EH (cell line): ENCODE measurements at places on chromosomes 16 and 17.

GRCh38 chr16:4689091-4689671 lies 4.2 kb upstream of the NUDT16L1 start:
- no peak for DNase-seq

- DNase-seq: no peak
Measured at GRCh38 chr17:50691550-50692447, 15.9 kb downstream of the ANKRD40 start.

DNA sequence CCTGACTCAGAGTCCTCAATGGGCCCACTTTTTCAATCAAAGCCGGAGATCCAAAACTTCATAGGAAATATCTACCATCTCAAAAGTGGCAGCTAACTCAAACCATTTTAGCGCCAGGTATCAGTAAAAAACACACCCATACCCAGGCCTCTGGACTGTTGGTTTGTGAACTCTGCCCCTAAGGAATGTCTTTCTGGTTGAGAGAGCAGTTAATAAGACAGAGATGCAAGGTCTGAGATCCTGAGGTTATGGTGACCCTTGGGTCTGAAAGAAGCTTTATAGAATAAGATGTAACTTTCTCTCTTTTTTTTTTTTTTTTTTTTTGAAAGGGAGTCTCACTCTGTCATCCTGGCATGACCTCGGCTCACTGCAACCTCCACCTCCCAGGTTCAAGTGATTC lies 350.5 kb downstream of the SOX9 start:
- DNase-seq: no peak

GRCh38 chr17:42766124-42766523 lies 5.1 kb downstream of the RAMP2 start:
- no peak for DNase-seq

- peak; percentile 95 for DNase-seq
Measured at GRCh38 chr16:85612191-85612800, 826 bp upstream of the GSE1 start.

- DNase-seq: peak; percentile 80
Measured at GRCh38 chr16:2333772-2334379, 6.7 kb downstream of the ABCA3 start.

- no peak for DNase-seq
Measured at GRCh38 chr16:77344341-77344740, 90.5 kb downstream of the ADAMTS18 start.

DNA sequence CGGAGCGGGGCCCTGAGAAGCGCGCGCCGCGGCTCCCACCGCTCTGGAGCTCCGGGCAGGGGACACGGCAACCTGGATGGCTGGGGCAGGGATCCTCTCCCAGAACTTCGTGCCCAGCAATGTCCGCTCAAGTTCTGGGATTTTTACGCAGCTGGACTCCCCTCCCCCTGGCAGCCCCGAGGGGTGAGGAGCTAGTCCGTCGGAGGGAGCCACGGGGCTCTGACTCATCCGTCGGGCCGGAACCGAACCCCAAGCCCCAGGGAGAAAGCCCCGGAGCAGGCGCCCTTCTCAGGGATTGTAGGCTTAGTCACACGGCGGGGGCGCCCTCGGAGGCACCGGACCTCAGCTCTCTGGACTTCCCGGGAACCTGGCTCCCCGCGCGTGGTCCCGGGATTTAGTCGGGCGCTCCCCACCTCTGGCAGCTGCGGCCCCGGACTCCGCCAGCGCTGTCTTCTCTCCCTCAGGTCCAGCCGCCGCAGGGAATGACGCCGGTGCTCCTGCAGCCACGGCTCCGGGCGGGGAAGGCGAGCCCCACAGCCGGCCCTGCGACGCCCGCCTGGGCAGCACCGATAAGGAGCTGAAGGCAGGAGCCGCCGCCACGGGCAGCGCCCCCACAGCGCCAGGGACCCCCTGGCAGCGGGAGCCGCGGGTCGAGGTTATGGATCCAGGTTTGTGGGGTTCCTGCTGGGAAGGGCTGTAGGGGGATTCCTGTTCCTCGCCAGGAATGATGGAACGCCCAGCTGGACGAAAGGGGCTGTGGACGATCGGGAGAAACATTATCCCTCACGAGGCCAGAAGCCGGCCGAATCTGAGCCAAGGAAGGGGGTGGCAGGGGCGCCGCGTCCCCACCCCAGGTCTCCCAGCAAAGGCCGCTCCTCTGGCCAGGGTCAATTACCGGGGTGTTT lies 830 bp downstream of the SPHK1 start:
- DNase-seq: peak; percentile 81

GRCh38 chr17:2289878-2290478 lies 13.6 kb downstream of the SMG6 start:
- DNase-seq: peak; percentile 34

GRCh38 chr17:55318081-55318480 lies 53.3 kb downstream of the HLF start:
- DNase-seq: no peak

DNA sequence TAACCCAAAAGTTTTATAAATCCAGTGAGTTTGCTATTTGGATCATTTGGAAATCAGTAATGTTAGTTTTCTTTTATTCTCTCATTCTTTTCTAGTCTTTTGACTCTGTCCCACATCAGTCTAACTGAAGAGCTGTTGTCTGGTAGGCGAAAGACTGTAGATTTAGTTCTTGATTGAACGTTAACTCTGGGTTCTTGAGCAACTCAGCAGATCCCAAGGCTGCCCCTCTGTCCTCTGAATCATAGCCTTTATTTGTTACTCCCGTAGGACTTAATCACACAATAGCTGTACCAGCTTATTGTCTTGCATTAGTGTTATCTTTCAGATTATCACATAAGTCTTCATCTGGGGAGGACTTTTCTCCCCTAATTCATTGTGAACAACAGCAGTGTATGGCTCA lies 119.3 kb upstream of the TOM1L1 start:
- no peak for DNase-seq

- no peak for DNase-seq
Measured at GRCh38 chr16:25258861-25259179, 1.2 kb upstream of the ZKSCAN2 start.

- DNase-seq: peak; percentile 58
Measured at GRCh38 chr16:56451753-56452689, 667 bp downstream of the OGFOD1 start.

DNA sequence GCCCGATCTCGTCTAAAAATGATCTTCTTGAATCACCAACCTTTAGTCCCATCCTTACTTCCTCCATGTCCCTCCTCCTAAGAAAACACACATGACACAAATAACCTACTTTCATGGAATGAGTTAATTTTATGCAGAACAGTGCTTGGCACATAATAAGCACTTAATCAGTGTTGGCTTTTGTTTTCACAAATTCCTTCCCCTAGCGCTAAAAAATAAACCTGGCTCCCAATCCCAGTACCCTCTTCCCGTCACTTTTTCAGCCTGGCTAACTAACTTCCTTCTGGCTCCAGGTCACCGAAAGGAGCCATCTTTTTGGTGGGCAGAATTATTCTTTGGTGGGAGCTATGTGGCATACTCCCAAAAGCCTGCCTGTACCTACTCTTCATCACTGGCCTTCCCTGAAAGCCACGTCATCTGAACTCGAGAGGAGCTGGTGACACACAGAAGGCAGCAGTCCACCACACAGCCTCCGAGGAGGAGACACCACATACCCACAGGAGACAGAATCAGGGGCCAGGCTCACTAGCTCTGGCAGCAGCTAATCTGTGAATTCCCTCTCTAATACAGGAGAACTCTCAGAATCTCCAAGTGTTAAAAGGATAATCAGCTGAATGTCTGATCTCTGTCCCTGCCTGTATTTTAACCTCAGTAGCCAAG lies 114.5 kb downstream of the SMG6 start:
- DNase-seq: peak; percentile 71

DNA sequence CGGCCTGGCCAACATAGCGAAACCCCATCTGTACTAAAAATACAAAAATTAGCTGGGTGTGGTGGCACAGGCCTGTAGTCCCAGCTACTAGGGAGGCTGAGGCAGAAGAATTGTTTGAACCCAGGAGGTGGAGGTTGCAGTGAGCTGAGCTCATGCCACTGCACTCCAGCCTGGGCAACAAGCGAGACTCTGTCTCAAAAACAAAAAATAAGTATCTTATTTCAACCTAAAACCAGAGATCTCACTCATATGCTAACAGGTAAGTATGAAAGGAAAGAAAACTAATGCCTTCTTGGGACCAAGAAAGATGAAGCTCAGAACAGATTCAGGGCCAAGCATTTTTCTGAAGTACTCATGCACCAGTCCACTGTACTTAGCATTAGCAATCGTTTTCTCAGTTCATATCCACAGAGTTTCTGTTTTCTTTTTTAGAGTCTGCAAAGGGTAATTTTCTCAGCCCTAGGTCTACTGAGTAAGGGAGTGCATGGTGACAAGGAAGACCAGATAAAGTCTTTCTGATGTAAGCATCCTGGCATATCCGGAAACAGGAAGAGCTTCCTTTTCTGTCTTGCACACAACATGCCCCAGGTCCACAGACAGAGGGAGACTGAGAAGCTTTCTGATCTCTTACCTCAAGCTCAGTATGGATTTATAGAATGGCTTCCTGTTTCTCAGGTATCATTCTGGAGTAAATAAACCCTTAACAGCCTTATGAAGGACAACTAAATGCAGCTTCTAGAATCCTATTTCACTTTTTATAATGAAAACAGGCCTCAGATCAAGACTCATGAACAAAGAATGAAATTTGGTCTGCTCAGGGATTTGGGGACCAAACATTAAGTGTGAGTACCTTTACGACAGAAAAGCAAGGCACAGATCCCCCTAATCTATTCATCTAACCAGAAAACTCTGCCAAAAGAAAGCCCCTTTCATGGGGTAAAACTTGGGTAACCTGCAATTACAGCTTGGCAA lies 38.7 kb upstream of the FOXJ1 start:
- peak; percentile 36 for DNase-seq

- no peak for DNase-seq
Measured at GRCh38 chr17:32488604-32489180, 1.9 kb downstream of the CDK5R1 start.

DNA sequence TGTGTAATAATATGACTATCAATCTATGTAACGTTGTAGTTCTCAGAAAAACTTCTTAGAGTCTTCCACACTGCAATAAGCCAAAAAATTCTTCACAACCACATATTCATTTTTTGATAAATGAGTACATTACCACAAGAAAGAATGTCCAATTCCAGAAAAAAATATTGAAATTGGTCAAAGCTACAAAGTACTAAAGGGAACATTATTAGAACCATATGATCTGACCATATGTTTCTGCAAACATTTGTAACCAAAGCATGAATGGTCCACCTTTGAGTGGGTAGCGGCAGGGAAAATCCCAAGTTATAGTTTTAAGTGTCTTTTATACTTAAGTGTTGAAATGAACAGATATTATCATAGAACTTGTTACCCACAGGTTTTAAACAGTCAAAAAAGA lies 71.7 kb upstream of the NACA2 start:
- no peak for DNase-seq

- peak; percentile 95 for DNase-seq
Measured at GRCh38 chr17:7234083-7234951, at the start of gene DVL2. DVL2 (minus strand) TSS chr17:7234517; CDS start chr17:7234262, 255 bp downstream.

GRCh38 chr16:79592186-79592585 lies 8.4 kb downstream of the MAF start:
- DNase-seq: no peak

DNA sequence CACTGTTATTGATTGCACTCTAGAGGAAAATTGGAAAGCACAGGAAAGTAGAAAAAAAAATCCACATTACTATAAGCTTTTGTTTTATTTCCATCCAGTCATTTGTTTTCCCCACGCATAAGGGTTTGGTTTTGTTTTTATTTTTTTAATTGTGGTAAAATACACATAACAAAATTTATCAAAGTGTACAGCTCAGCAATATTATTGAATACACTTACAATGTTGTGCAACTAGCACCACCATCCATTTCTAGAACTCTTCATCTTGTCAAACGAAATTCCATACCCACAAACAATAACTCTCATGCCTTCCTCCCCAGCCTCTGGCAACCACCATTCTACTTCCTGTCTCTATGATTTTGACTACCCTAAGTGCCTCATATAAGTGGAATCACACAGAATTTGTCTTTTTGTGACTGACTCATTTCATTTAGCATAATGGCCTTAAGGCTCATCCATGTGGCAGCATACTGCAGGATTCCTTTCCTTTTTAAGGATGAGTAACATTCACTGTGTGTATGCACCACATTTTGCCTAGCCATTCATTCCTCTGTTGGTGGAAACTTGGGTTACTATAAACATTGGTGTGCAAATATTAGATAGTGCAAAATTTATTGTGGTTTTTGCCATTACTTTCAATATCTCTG lies 11.1 kb downstream of the SPPL2C start:
- DNase-seq: peak; percentile 44

DNA sequence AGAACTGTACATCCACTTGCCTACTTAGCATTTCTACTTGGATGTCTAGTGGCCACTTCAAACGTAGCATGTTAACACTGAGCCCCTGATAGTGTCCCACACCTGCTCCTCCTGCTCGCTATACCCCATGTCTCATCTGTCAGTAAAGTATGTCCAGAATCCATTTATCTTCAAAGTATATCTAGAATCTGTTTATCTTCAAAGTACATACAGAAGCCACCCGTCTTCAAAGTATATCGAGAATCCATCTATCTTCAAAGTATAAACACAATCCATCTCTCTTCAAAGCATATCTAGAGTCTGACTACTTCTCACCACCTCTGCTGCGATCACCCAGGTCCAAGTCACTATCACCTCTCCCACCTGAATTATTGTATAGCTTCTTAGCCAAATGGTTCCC lies 43.8 kb downstream of the MYO1D start:
- no peak for DNase-seq

- peak; percentile 22 for DNase-seq
Measured at GRCh38 chr16:84749815-84750214, 50.0 kb downstream of the USP10 start.

- DNase-seq: peak; percentile 60
Measured at GRCh38 chr16:75273054-75273925, 21.9 kb upstream of the BCAR1 start.

DNA sequence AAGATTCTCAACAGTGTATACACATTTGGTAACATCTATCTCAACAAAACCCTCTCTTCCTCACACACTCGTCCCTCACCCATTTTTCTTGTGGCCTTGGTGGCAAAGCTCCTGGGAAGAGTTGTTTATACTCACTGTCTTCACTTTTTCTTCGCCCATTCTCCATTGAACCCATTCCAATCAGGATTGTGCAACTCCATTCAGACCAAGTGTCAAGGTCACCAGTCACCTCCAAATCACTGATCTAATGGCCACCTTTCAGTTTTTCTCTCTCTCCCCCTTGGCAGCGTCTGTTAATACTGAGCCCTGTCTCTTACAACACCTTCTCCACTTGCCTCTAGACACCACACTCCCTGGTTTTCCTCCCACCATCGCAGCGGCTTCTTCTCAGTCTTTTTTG lies 8.6 kb upstream of the SLC13A5 start:
- DNase-seq: no peak

GRCh38 chr16:70685938-70686375 lies at the start of gene MTSS2:
MTSS2 (minus strand) TSS chr16:70686053; CDS start chr16:70685791, 262 bp downstream.
- peak; percentile 91 for DNase-seq
